MM.1S (cell line): ENCODE measurements at places on chromosomes 5 and 9.

DNA sequence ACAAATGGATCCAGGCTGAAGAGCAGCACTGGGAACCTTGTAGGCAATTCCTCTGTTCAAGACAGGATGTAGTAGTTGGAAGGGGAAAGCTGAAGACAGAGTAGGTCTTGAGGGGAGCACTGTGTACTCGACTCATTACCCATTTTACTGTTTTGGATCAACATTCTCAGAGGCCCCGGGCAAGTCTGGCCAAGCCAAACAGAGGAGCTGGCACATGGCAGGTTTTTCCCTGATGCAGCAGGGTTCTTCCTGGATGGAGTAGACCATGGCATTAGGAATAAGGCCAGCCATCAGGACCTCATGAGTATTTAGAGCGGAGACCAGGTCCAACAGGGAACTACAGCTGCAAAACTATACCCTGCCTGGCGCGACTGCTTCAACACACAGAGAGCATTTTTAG lies 4.4 kb downstream of the SVEP1 start:
- no peaks in the 10 kb centered on the region for H3K36me3 ChIP-seq
- no peak for DNase-seq
- H3K27me3 ChIP-seq: no peaks in the 10 kb centered on the region
- H3K27ac ChIP-seq: no peak overlapping the region

GRCh38 chr9:130874783-130875182 lies 21.8 kb downstream of the QRFP start:
- no peak for DNase-seq
- H3K4me3 ChIP-seq: no peak overlapping the region
- H3K36me3 ChIP-seq: no peaks in the 10 kb centered on the region
- H3K27ac ChIP-seq: no peak overlapping the region
- H3K4me1 ChIP-seq: no peaks in the 10 kb centered on the region
- no peaks in the 10 kb centered on the region for H3K27me3 ChIP-seq

DNA sequence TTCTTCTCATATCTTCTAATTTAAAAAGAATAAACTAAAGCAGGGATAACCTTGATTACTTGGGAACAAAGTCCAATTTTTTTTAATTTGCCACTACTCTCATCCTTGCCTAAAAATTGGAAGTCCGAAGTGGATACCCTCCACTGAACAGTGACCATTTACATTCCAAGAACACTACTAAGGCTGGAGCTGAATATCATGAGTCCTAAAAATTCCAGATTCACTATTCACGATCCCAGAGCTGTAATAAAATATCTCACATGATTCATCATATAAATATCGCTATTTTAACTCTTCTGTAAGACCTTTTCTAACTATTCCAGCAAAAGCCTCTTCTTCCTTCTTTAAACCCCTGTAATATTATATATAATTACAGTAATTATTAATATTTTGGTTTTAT lies 57.4 kb downstream of the ATPSCKMT start:
- no peak overlapping the region for H3K27ac ChIP-seq
- H3K36me3 ChIP-seq: no peaks in the 10 kb centered on the region
- DNase-seq: no peak

DNA sequence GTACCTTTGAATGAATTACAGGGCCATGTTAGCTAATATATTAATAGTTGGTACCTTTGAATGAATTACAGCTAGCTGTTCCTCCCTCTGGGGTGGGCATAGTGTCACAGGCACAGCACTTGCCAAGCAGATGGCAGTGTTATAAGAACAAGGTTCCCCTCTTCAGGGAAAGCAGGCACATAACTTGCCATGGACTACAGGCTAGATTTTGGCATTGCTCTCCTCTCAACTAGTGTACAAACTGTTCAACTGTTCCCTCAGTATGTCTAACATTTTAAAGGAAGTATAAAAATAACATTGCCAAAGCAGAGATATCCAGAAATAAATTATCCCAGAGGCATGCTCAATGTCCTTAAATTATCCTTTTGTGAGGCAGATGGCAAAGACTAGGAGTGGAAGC lies 33.7 kb downstream of the ABITRAM start:
- H3K4me3 ChIP-seq: no peak overlapping the region
- H3K36me3 ChIP-seq: 0 out of 2 replicates have a peak, but pooled peaks cover 2% of the 10 kb centered on the region
- DNase-seq: no peak
- no peaks in the 10 kb centered on the region for H3K27me3 ChIP-seq
- H3K4me1 ChIP-seq: no peaks in the 10 kb centered on the region

- no peak for DNase-seq
- H3K27me3 ChIP-seq: no peaks in the 10 kb centered on the region
- H3K36me3 ChIP-seq: peaks cover 12% of the 10 kb centered on the region; the same call in 1 of the 2 replicates
- H3K4me1 ChIP-seq: no peaks in the 10 kb centered on the region
These were observed 40.7 kb downstream of the SECISBP2 start for GRCh38 chr9:89358985-89359384.

DNA sequence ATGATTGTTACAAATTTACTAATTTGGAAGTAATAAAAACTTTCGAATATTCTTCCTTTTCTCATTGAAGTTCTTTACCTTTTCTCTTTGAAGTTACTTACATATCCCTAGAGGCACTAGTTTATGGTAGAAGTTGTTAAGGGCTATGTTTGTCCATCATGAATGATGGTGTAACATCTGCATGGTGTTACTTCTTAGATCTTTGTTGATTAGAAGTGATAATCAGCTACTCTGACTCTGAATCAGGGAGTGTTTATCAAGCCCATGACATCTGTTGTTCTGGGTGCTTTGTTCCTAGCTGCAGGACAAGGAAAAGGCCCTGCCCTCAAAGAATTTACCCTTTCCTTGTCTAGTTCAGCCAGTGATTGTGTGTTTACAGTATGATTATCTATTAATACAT lies 32.9 kb downstream of the MAP3K1 start:
- H3K4me3 ChIP-seq: no peak overlapping the region
- peaks cover 52% of the 10 kb centered on the region for H3K4me1 ChIP-seq
- no peaks in the 10 kb centered on the region for H3K36me3 ChIP-seq

DNA sequence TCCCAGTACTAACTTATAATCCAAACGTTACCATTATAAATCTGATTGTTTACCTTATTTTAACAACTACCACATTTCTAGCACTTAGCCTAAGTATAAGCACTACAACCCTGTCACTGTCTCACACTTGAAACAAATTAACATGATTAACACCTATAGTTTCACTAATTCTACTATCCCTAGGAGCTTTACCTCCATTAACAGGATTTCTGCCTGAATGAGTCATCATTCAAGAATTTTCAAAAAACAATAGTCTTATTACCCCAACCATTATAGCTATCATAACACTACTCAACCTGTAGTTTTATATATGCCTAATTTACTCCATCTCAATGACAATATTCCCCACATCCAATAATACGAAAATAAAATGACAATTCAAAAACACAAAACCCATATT lies 89.6 kb downstream of the INSL6 start:
- H3K4me1 ChIP-seq: no peaks in the 10 kb centered on the region
- H3K27me3 ChIP-seq: no peaks in the 10 kb centered on the region
- no peak for DNase-seq
- no peaks in the 10 kb centered on the region for H3K36me3 ChIP-seq

DNA sequence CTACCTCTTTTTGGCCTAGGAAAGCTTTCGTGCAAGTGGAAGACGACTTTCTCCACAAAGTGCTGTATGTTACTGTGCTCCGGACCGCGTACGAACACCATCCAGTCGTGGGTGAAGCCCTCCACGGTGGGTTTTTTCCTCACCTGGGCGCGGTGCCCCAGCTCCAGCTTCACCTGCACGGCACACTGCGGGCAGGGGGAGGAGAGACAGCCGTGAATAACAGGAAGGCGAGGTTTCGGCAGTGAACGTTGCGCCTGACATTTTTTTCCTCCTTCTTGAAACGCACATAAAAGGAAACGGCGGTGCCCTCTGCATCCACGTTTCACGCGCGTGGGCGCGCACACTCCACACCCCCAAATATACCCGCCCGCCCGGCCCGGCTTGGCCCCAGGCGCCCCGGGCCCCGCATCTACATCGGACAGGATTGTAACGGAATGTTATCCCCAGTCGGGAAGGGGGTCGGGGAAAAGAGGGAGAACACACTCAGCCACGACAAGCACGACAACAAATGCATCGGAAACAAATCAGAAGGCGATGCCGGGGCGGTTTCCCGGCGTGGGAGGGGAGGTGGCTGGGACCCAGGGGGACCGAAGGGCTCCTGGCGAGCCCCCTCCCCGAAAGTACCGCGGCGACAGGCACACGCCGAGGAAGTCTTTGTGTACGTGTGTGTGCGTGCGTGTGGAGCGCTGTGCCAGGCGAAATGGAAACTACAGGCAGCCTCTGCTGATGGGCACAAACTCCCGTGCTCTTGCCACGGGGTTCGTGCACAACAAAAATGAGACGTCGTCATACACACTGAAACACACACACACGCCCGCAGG lies 1.4 kb downstream of the MLLT3 start:
- no peaks in the 10 kb centered on the region for H3K27me3 ChIP-seq
- H3K4me3 ChIP-seq: peak overlapping the region; percentile 64
- no peaks in the 10 kb centered on the region for H3K36me3 ChIP-seq
- no peak overlapping the region for H3K27ac ChIP-seq
- no peaks in the 10 kb centered on the region for H3K4me1 ChIP-seq
